ENCODE measurements at places on chromosomes 4 and X.
A peak's percentile ranks its signal among the peaks of the same experiment; 100 is the strongest.

- H3K27ac ChIP-seq = no peak overlapping the region
- no peak overlapping the region for H3K4me3 ChIP-seq
- H3K4me1 ChIP-seq = no peaks in the 10 kb centered on the region
- H3K36me3 ChIP-seq = no peaks in the 10 kb centered on the region
Measured at GRCh38 chr4:8270912-8271815, 1.6 kb downstream of the HTRA3 start.

- DNase-seq = no peak
- no peaks in the 10 kb centered on the region for H3K36me3 ChIP-seq
- H3K27me3 ChIP-seq = peaks cover 6% of the 10 kb centered on the region
- H3K27ac ChIP-seq = no peak overlapping the region
Measured at GRCh38 chr4:41702770-41703169, 45.8 kb downstream of the PHOX2B start.

GRCh38 chr4:69056921-69057550, 39.2 kb upstream of the UGT2B7 start:
- H3K4me3 ChIP-seq = no peak overlapping the region
- no peaks in the 10 kb centered on the region for H3K4me1 ChIP-seq
- H3K27ac ChIP-seq = no peak overlapping the region

GRCh38 chrX:52082578-52082977, 13.6 kb upstream of the MAGED4B start:
- H3K4me1 ChIP-seq = no peaks in the 10 kb centered on the region
- H3K36me3 ChIP-seq = no peaks in the 10 kb centered on the region
- no peak overlapping the region for H3K4me3 ChIP-seq

DNA sequence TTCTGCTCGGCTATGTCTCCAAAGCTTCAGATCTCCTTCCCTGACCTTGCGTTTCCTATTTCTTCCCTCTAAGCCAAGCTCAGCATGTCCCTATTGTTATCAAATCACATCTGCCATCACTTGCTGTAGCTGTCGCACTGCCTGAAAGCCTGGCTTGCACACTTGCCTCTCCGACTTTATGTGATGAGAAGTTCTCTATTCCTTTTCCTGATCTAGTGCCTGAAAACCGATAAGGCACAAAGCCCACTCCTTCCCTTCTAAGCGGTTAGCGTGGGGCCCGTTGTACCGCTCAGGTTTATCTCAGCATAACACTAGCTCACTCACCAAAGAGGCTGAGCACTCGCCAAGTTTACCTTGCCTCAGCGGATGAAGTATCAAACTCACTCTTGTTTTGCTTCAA, 816 bp downstream of the NMU start:
- no peaks in the 10 kb centered on the region for H3K36me3 ChIP-seq
- peaks cover 12% of the 10 kb centered on the region for H3K4me1 ChIP-seq
- H3K4me3 ChIP-seq = peak overlapping the region; percentile 56
- DNase-seq = no peak

DNA sequence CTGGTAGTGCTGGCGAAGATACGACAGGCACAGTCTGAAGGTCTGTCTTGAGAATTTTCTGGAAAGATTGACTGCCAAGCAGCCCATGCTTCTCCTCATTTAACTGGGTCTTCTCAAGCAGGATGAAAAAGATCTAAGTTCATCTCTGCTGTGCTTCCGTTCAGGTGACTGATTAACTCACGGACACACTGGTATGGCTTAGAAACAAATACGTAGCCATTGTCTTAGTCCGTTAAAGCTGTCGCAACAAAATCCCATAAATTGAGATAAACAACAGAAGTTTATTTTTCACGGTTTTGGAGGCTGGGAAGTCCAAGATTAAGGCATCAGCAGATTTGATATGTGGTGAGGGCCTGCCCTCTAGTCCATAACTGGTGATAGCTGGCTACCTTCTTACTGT, 39.5 kb downstream of the SPINK2 start:
- peaks cover 2% of the 10 kb centered on the region for H3K27me3 ChIP-seq
- no peak overlapping the region for H3K27ac ChIP-seq
- no peak for DNase-seq
- no peaks in the 10 kb centered on the region for H3K4me1 ChIP-seq

- H3K27me3 ChIP-seq = peaks cover 45% of the 10 kb centered on the region
- no peak overlapping the region for H3K27ac ChIP-seq
- H3K36me3 ChIP-seq = no peaks in the 10 kb centered on the region
- H3K4me1 ChIP-seq = peaks cover 5% of the 10 kb centered on the region
- DNase-seq = no peak
Measured at GRCh38 chr4:183100827-183101226, 1.8 kb downstream of the WWC2 start.

GRCh38 chr4:14345356-14345775, 656.9 kb upstream of the CPEB2 start:
- no peak overlapping the region for H3K4me3 ChIP-seq
- no peak overlapping the region for H3K27ac ChIP-seq
- H3K36me3 ChIP-seq = no peaks in the 10 kb centered on the region
- H3K27me3 ChIP-seq = no peaks in the 10 kb centered on the region
- no peaks in the 10 kb centered on the region for H3K4me1 ChIP-seq
- DNase-seq = no peak

- H3K4me3 ChIP-seq = no peak overlapping the region
- no peaks in the 10 kb centered on the region for H3K27me3 ChIP-seq
- no peak for DNase-seq
- no peak overlapping the region for H3K27ac ChIP-seq
- H3K4me1 ChIP-seq = no peaks in the 10 kb centered on the region
Measured at GRCh38 chrX:29012867-29013266, 425.6 kb downstream of the IL1RAPL1 start.

DNA sequence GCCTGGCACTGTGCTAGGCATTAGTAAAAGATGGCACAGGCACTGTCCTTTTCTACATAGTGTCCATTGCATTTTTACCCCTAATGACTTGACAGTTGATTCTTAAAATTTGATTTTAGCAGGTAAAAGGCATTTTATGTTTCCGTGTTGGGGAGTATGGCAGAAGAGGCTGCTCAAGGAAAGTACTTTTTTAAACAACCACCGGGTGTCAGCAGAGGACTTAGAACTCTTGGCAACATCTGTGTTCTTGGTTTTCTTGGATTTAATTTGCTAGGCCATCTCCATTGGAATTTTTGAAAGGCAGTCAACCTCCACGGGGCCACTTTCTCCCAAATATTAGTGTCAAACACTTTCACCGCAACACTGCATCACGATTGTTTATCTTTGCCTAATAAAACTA, 102.9 kb downstream of the TSPAN7 start:
- H3K4me3 ChIP-seq = no peak overlapping the region
- DNase-seq = no peak
- H3K4me1 ChIP-seq = peaks cover 1% of the 10 kb centered on the region
- H3K36me3 ChIP-seq = no peaks in the 10 kb centered on the region
- no peak overlapping the region for H3K27ac ChIP-seq

DNA sequence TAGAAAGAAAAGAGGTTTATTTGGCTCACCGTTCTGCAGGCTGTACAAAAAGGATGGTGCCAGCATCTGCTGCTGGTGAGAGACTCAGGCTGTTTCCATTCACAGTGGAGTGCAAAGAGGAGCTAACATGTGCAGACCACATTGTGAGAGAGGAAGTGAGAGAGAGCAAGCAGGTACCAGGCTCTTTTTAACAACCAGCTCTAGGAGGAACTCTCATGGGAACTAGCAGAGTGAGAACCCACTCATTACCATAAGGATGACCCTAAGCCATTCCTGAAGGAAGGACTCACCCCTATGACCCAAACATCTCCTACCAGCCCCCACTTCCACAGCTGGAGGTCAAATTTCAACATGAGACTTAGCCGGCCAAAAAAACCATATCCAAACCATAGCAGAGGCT, 158.6 kb upstream of the ADGRL3 start:
- H3K27ac ChIP-seq = no peak overlapping the region
- no peaks in the 10 kb centered on the region for H3K36me3 ChIP-seq

GRCh38 chrX:106588801-106589200, 23.0 kb upstream of the RADX start:
- peaks cover 2% of the 10 kb centered on the region for H3K4me1 ChIP-seq
- no peak for DNase-seq
- peaks cover 2% of the 10 kb centered on the region for H3K27me3 ChIP-seq

GRCh38 chr4:129900430-129900953, 804.5 kb downstream of the C4orf33 start:
- H3K36me3 ChIP-seq = no peaks in the 10 kb centered on the region
- H3K4me3 ChIP-seq = no peak overlapping the region
- no peaks in the 10 kb centered on the region for H3K4me1 ChIP-seq
- no peaks in the 10 kb centered on the region for H3K27me3 ChIP-seq
- DNase-seq = no peak

DNA sequence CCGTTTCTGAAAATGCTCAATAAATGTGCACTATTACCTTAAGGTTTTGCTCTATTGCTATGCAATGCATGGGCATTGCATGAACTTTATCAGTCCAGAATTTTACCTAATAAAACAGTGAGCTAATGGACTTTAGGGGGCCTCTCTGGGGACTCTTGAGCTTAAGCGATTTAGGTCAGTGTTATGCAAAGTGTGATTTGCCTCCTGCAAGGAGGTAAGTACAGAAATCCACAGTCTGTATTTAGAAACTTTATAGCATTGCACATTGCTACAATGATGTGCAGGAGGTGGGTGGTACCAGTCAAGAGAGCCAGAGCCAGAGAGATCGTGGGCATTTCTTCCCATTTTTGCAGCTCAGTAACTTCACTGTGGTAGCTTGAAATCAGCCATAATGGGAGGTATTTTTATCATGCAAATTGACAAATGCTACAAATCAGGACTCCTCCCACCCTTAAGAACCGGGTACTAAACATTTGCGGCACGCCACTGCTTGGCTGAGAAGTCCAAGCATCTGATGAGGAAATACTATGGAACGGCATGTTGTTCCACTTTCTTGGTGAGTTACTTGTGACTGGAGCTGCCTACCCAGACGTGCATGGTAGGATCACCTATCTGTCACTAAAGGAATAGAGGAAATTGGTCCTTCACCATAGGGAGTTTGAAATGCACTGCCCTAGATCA, 174.6 kb upstream of the PGRMC2 start:
- H3K4me3 ChIP-seq = no peak overlapping the region
- H3K36me3 ChIP-seq = no peaks in the 10 kb centered on the region
- no peak overlapping the region for H3K27ac ChIP-seq
- H3K4me1 ChIP-seq = no peaks in the 10 kb centered on the region

DNA sequence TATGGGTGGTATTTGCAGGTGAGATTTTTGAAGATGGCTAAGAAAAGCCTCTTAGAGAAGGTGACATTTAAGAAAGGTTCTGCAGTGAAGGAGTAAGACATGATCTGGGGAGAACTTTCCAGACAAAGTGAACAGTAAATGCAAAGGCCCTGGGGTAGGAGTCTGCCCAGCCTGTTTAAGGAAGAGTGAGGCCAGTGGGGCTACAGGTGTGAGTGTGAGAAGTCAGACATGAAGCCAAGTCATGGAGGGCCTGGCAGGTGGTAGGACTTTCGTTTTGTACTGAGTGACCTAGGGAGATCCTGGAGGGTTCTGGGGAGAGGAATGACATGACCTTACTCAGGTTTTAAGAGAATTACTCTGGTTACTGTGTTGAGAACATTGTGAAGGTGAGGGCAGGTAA, 21.5 kb downstream of the COQ2 start:
- no peaks in the 10 kb centered on the region for H3K27me3 ChIP-seq
- no peak overlapping the region for H3K4me3 ChIP-seq
- H3K4me1 ChIP-seq = peaks cover 26% of the 10 kb centered on the region
- peaks cover 43% of the 10 kb centered on the region for H3K36me3 ChIP-seq
- no peak overlapping the region for H3K27ac ChIP-seq

- DNase-seq = no peak
- H3K36me3 ChIP-seq = peaks cover 3% of the 10 kb centered on the region
- peaks cover 37% of the 10 kb centered on the region for H3K27me3 ChIP-seq
- no peak overlapping the region for H3K27ac ChIP-seq
- no peak overlapping the region for H3K4me3 ChIP-seq
- peaks cover 14% of the 10 kb centered on the region for H3K4me1 ChIP-seq
Measured at GRCh38 chr4:140061659-140062289, 92.2 kb downstream of the MAML3 start.

DNA sequence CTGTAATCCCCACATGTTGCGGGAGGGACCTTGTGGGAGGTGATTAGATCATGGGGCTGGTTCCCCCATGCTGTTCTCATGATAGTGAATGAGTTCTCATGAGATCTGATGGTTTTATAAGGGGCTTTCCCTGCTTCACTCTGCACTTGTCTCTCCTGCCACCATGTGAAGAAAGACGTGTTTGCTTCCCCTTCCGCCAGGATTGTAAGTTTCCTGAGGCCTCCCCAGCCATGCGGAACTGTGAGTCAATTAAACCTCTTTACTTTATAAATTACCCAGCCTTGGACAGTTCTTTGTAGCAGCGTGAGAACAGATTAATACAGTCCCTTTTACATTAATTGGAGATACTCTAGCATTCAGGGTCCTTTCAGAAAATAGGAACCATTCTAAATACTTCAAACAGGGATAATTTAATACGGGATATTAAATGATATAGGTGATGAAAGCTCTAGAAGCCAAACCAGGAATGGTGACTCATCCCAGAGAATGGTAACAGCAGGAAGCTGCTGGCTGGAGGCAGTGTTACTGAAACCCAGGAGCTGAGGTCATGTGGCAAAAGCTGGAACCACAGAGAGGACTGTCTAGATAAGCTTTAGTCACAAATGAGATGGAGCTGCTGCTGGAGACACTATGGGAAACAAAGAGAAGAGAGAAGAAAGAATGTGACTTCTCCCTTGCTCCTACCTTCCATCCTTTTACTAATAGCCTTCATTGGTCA, 57.3 kb downstream of the GSTCD start:
- H3K27me3 ChIP-seq = no peaks in the 10 kb centered on the region
- DNase-seq = no peak
- no peaks in the 10 kb centered on the region for H3K4me1 ChIP-seq
- H3K27ac ChIP-seq = no peak overlapping the region
- no peak overlapping the region for H3K4me3 ChIP-seq

DNA sequence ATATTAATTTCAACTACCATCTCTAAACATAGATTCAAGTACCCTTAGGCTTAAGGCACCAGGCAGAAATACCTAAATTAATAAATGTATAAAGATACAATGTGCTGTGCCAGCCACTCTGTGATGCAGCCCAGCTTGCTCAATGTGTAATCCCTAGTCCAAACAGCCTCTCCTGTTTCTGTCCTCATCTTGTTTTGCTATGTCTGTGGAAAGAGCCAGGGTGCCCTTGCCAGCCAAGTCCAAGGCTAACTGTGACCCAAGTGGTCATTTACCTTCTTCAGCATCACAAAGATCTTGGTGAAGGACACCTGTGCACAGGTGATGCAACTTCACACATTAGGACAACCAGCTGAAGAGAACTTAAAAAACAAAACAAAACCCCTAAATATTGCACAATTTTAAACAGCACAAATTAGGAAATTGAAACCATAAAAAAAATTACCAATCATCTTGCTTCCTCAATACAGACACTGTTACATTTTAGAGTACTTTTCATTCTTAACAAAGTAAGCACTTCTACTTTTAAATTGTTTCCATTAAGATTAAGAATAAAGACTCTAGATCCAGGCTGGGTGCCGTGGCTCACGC, 89.6 kb downstream of the C4orf51 start:
- no peak for DNase-seq
- no peak overlapping the region for H3K27ac ChIP-seq
- H3K4me1 ChIP-seq = peaks cover 16% of the 10 kb centered on the region
- no peaks in the 10 kb centered on the region for H3K27me3 ChIP-seq
- H3K4me3 ChIP-seq = no peak overlapping the region

DNA sequence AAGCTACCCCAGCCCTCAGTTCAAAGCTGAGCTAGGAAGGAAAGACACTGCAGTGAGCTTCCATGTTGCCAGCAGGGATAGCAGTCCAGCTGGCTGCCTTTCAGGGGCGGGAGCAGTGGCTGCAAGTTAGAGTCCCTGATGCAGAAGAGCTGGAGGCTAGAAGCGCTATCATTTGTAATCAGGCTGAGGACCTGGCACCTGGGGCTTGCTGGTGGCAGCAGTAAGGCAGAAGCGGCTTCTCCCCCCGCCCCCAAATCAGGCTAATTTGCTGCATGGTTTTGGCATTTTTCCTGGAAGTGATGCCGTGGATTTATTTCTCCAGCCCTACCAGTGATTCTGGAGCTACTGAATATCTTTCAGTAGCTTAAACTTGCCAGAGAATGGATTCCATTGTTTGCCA, 203.3 kb downstream of the CLCN4 start:
- no peak for DNase-seq
- no peaks in the 10 kb centered on the region for H3K36me3 ChIP-seq
- no peak overlapping the region for H3K4me3 ChIP-seq
- H3K4me1 ChIP-seq = no peaks in the 10 kb centered on the region
